ENCODE measurements at places on chromosomes 16 and 17.

DNA sequence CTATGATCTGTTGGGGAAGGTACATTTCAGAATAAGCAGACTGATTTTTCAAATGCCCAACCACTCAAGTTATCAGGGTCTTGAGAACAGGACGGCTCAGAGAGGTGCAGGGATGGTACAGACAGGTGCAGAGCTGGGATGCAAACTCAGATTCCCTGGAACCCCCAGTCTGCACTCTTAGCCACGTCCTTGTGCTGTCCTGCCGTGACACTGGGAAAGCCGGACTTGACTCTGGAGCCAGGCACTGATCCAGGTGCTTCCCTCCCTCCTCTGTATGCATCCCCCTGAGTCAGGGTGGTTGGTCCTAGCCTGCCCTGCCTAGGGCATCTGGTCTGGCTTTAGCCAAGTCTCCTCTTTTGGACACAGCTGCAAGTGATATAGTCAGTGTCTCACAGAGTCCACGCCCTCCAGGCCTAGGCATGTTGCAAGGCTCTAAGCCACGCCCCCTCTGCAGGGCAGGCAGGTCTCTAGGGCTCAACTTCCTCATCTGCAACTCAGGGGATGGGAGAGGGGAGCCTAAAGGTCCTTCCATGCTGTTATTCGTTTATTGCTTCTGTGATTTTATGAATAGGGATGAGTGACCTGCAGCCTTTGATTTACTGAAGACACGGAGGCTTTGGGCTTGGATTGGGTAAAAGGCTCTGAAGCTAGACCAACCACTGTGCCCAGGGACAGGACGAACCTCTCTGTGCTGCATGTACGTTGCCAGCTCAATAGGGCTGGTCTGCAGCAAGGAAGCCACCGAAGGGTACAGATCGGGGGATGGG lies 97.3 kb downstream of the SDK2 start:
- ATAC-seq, result no peak

- no peak for ATAC-seq
These were observed 48.1 kb upstream of the GNG13 start for GRCh38 chr16:848510-849253.

DNA sequence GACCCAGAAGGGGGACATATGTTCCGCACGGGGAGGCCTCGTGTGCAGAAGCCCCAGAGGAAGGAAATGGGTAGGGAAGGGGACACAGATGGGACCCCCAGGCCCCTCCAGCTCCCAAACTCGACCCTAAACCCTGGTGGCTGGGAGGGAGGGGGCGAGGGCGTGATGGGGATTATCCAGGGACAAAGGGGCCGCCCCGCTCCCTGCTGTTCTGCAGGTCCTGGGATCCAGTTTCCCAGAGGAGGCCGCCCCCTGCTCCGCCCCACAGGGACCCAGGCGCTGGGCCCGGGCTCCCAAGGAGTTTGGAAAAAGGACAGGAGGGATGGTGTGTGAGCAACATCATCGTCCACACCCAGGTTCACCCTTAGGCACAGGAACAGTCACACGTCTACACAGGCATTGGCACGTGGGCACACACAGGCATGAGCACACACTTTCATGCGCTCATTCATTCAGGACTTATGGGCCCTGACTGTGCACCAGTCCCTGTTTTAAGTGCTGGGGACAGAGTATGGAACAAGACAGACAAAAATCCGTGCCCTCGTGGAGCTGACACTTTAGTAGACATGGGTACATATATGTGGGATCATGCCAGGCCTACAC lies 12.8 kb upstream of the FBXL19 start:
- no peak for ATAC-seq

DNA sequence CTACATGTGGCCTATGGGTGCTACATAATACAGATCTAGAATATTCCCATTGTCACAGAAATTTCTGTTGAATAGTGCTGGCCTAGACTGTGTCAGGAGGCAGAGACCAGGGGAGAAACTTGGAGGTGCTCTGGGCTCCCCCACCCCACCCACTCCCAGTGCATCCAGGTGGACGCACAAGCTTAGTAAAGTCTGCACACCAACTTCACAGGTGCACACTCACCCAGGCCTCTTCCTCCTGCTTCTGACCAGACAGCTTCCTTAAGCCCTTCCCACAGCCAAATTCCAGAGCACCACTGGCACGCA lies 7.6 kb upstream of the CNP start:
- no peak for ATAC-seq

DNA sequence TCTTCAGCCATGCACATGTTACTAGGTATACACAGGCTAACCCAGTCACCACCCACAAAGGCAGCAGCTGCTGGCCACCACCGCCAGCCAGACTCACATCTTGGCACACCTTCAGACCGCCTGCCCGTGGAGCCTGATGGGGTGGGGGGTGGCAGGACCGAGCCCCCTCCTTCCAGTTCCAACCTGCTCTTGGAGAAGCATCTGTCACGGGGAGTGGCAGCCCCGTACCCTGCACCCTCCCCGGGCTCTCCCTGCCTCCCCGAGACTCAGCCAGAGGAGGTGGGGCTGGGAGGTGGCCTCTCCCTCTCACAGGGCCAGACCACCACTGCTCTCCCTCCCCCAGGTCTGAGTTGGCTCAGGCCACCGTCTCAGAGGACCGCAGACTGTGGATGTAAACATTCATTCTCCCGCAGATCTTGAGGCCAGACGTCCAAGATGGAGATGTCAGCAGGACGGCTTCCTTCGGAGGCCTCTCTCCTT lies 11.3 kb upstream of the RBFOX3 start:
- no peak for ATAC-seq

GRCh38 chr16:64150193-64150592 lies 971.7 kb downstream of the CDH11 start:
- ATAC-seq, result no peak

DNA sequence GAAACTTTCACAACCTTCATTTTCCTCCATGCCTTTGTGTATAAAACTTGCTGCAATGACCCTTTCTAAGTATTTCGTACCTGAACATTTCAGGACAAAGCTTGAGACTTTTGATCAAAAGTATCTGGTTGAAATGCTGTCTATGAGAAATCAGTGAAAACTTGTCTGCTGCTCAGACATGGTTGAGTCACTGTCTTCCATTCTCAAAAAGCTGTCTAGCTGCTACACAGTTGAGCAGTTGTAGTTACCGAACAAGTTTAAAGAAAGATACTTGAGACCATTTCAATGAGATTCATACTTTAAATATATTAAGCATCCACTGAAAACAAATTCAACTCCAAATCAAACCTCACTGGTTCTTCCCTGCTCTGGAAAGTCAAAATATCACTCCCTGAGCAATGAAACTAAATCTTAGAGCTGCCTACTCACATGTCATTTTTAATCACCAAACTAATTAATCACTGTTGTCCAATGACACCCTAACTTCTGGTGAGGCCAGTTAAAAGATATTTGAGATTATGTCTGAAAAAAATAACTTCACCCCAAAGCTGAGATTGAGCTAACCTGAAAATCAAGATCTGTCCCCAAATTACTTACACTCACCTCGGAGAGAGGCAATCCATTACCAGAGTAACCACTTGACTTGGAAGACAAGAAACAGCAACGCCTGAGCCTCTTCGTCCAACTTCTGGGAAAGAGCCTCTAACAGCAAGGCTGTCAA lies 488 bp downstream of the TMEM100 start:
- ATAC-seq, result no peak

GRCh38 chr16:5386989-5387388 lies 289.4 kb upstream of the EEF2KMT start:
- no peak for ATAC-seq

- ATAC-seq, result peak; percentile 86
These were observed 64.0 kb downstream of the DYNLRB2 start for GRCh38 chr16:80604600-80605355.

DNA sequence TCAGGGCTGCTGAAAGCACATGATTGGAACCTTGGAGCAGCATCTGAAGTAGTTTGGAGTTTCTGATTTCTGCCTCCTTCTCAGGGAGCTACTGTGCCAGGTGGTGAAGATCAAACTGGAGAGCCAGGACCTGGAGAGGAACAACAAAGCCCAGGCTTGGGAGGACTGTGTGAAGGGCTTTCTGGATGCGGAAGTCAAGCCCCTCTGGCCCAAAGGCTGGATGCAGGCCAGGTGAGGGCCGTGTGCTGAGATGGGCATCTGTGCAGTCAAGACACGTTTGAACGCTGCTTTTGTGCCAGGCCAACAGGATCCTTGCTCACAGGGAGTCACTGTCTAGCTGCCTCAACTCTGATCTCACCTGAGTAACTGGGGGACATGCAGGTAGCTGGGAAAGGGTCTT lies 23.8 kb downstream of the UBN1 start:
- ATAC-seq, result no peak

GRCh38 chr17:43979011-43979410 lies 25.3 kb upstream of the PYY start:
- no peak for ATAC-seq

GRCh38 chr17:58083491-58084316 lies 485 bp downstream of the DYNLL2 start:
- peak; percentile 65 for ATAC-seq

DNA sequence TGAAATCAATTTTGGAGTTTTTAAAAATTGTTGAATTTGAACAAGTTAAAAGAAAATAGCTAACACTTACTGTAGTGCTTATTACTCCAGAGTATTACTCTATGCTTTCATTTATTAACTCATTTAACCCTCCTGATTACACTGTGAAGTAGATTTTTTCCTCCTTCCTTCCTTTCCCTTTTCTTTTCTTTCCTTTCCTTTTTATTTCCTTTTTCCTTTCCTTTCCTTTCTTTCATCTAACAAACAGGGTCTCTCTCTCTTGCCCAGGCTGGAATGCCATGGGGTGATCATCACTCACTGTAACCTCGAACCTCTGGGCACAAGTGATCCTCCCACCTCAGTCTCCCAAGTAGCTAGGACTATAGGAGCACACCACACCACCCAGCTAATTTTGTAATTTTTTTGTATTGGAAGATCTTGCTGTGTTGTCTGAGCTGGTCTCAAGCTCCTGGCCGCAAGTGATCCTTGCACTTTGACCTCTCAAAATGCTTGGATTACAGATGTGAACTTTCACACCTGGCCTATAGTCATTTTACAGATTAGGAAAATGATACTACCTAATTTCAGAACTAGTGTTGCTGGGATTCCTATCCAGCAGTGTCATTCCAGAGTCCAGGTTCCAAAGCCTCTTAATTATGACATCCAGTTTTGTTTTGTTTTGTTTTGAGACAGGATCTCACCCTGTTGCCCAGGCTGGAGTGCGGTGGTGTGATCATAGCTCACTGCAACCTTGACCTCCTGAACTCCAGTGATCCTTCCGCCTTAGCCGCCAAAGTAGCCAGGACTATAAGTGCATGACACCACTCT lies 59.9 kb downstream of the TAOK1 start:
- no peak for ATAC-seq

Data from activated CD4-positive, CD25-positive, alpha-beta regulatory T cell treated with anti-CD3 and anti-CD28 coated beads, Interleukin-2, amount 50 U/mL, for 24 hours (primary cell).